ENCODE measurements at places on chromosomes 7 and 10.

DNA sequence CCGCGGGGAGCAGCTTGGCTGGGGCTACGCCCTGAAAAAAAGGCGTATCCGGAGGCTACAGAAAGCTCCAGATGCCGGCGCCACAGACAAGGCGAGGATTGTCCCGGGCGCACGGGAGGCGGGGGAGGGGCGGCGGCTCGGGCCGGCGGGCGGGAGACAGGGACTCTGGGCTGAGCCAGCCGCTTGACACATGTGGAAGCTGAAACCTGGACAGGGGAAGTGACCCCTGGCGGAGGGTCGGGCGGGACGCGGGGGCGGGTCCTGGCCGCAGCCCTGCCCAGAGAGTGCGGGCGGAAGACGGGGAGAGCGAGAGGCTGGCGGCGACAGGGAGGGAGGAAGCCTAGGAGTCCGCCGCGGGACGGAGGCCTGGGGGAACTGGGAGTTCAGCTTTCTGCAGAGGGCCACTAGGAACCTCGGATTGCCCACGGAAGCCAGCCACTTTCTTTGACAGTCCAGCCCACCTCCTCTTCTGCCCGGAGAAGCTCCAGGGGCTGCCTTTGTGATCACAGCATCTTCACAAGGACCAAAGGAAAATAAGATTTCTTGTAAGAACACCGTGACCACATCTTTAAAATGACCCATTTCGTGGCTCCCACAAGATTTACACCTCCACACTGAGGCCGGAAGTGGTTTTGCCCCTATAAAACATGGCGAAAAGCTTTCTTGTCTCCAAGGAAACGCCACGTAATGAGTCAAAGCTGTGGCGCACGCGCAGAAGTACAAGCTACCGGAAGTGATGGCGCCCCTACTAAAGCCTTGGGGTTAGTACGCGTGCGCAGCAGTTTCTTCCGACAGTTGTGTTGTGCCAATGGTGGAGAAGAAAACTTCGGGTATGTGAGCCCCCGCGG is at the start of the genes PLOD3 and ZNHIT1:
TSS of gene PLOD3 (minus strand) at position 194 of the 848 bp plus-strand sequence. CDS start 307 bp downstream, outside the sequence.
TSS of gene ZNHIT1 (plus strand) at position 778 of the 848 bp plus-strand sequence. CDS start at position 809, 31 bp downstream.
- peak; percentile 90 for DNase-seq

DNA sequence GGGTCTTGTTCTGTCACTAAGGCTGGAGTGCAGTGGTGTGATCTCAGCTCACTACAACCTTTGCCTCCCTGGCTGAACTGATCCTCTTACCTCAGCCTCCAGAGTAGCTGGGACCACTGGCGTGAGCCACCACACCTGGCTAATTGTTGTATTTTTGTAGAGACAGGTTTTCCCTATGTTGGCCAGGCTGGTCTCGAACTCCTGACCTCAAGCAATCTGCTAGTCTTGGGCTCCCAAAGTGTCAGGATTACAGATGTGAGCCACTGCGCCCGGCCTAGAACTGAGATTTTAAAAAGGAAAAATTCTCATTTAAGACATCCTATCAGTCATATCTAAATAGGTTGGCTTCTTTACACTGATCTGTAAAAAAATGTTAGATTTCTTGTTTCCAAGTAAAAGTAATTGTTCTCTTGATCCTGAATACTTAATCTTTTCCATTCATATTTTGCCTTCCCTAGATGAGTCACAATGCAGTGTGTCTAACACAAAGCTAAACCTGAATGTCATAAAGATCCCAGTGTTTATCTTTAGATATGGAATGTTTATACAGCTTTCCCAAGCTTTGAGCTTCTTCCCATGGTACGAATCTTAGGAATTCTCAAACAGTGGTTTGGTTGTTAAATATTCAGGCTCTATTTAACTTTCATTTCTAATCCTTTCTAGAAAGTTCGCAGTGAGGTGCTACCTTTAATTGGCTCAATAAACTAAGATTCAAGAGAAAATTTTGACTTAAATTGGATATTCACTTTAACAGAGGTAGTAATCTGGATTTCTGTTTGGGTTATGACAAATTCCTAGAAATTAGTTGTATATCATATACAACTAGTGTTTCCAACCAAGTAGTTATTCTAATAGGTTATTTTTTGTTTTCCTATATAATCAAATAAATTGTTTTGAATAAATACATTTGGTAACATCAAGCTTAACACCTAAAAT is 12.1 kb upstream of the LAMB1 start:
- DNase-seq, result no peak

GRCh38 chr7:25544254-25544653 is 316.0 kb upstream of the NPVF start:
- DNase-seq, result no peak

DNA sequence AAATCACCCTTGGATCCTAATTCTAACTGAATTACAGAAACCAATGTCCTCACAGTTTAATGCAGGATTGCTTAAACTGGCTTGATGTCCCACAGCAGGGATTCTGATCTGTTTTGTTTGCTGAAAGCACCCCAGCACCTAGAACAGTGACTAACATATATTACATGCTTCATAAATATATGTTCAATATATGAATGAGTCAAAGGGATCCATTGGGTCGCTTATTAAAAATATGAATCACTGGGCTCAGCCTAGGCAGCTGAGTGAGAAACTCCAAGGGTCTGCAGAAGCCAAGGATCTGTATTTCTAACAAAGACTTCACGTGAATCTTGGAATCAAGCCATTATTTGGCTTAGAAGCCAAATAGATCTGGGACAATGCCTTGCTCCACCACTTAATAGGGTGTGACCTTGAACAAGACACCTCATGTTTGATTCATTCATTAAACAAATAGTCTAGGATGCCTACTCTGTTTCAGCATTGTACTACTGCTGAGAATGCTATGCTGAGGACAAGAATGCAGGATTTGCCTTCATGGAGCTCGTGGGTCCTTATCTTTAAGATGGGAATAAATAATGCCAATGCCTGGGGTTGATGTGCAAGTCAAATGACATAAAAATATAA is 103.4 kb upstream of the DLX6 start:
- no peak for DNase-seq

GRCh38 chr7:37826825-37827224 is 21.6 kb upstream of the NME8 start:
- DNase-seq, result no peak

GRCh38 chr10:30098629-30099028 is 39.2 kb upstream of the JCAD start:
- DNase-seq, result no peak

DNA sequence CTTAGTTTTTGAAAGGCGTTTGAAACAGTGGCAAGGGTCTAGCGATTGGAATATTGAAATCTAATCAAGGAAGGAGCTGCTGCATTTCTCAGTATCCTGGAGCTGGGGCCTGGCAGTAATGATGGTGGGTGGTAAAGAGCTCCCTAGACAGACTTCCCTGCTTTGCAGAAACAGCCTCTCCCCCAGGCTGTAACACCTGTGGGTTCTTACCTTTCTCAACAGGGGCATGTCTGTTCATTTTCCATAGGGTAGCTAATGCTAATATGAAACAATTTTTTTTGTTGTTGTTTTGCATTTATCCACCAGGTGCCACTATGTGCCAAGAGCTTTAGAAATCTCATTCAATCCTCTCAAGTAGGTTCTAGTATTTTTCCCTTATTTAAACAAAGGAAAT is 345.5 kb downstream of the REEP3 start:
- no peak for DNase-seq

GRCh38 chr10:133616371-133617130 is 10.0 kb downstream of the FRG2B start:
- no peak for DNase-seq

DNA sequence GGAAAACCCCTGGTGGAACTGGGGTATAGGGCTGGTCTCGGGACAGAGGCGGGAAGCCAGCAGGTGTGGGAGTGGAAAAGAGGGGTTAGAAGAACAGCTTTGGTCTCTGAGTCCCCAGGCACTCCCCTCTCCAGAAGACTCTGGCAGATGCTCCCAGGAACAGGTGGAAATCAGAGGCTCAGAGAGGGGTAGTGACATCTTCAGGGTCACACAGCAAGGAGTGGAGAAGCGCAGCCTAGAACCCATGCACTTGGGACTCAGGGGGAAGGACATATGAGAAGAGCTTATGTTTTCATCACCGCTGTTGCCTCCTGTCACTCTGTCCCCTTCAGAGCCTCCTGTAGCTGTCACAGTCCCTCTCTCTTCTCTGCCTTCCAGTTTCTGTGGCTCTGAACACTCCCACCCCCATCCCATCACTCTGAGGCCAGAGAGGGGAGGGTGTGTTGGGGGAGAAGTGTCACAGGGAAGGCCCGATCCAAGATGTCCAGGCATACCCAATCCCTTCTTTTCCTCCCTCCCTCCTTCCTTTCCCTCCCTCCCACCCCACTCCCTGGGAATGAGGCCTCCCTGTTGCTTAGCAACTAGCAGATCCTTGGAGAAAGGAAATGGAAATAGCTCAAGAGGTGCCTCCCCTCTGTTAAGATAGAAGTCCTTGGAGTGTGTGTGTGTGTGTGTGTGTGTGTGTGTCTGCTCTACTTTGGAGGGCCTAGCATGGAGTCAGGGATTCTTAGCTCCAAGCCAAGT is 32.0 kb downstream of the SRRM3 start:
- no peak for DNase-seq

- DNase-seq, result no peak
Observed at GRCh38 chr10:89795840-89796239, 94.5 kb downstream of the KIF20B start.

GRCh38 chr7:107622894-107623293 is 37.7 kb upstream of the SLC26A4 start:
- no peak for DNase-seq

DNA sequence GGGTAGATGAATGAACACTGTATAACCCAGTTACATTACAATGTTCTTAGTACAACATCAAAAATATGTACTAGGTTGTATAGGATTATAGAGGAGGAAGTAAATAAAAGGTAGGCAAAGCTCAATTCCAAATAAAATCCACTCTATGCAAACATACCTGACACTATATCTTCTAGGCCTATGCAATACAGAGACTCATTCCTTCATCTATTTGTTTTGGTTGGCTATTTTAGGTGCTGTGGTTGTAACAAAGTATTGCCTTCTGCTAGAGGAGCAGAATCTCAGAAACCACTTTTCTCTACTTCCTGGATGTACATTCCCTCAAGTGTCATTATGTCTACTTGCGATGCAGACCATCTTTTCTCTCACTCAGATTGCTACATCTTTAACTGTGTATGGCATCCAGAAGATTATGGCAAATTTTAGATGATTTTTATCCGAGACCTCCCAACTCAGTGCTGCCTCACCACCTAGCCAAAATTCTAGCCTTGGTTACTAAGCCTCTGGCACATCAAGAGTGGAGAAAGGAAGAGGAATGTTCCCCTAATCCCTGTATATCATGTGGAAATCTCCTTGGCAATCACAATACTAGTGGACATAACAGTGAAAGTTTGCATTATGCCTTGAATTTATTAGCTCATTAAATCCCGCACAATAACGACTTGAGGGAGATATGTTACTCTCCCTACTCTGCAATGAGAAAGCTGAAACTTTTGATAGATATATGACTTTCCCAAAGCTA is 5.5 kb upstream of the TFPI2 start:
- DNase-seq, result no peak

GRCh38 chr7:107474104-107474521 is 4.3 kb downstream of the GPR22 start:
- no peak for DNase-seq

- no peak for DNase-seq
Observed at GRCh38 chr10:131155876-131156230, 155.7 kb downstream of the TCERG1L start.

- DNase-seq, result no peak
Observed at GRCh38 chr7:945556-946255, 8.8 kb downstream of the ADAP1 start.

DNA sequence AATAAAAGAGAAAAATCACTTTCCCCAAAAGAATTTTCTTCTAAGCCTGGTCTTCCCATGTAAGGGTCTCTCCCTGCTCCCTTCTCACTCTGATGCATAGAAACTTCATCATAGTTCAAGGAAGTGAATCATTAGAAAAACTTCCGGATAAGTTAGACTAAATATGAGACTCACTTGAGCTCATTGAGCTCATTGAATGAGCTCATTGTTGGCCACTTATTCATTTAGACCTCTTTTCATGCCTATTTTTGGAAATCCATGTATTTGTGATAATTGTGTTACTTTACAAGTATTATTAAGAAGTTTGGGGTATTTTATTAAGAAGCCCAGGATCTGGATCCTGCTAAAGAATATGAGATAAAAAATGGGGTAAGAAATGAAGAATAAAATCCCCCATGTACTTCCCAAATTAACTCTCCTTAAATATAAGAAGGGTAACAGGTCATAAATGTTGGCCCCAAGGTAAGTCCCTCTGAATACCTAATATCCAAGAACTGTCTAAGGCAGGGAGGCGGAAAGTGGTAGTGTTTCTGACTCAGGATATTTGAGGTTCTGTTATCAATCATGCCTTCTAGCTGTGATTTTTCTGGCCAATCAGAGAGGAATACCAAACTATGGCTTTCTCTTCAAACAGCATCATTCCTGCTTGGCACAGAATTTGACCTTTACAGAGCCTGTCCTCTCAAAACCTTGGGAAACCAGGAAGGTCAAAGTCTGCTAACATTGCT is 236.5 kb upstream of the PTN start:
- no peak for DNase-seq

GRCh38 chr7:81926154-81926553 is 156.3 kb upstream of the HGF start:
- no peak for DNase-seq

GRCh38 chr7:1555813-1556543 is at the start of gene TMEM184A:
Gene TMEM184A (minus strand): TSS chr7:1556205. CDS start chr7:1555484, 721 bp downstream.
- DNase-seq, result no peak

DNA sequence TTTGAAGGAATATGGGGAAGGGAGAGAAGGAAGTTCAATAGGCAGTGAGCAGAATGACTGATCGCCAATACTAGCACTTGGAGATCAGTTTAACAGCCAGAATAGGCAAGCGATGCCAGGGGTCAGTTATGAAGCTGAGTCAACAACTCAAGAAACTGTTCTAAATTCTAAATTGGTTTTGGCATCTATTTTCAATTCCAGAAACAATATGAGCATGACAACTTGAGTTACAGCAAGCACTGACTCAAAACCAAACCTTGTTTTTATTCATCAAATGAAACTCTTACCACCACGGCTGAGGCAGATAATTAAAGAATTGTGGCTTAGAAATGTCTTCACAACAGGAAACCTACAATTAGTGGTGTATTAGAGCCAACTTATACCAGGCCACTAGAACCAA is 180.5 kb upstream of the ASAH2 start:
- DNase-seq, result no peak

- no peak for DNase-seq
Observed at GRCh38 chr7:46649876-46650275, 728.8 kb upstream of the IGFBP3 start.

GRCh38 chr7:73986158-73986631 is 41.8 kb upstream of the ELN start:
- DNase-seq, result no peak

DNA sequence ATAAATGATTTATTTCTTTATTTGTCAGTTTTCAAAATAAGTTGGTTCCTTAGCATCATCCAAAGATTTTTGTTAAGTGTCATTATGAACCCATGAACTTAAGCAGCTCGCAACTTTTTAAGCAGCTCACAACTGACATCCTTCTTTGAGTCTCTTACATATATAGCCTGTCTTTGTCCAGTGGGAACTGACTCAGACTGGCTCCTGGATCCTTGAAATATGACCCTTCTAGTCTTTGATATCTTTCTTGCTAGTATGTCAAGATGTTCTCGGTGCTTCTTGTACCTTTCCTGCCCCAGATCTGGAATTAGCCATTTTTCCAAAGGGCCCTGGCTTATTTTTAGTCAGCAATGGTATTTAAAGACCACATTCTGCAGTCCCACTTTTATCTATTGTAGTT is 53.9 kb upstream of the ARID5B start:
- no peak for DNase-seq
